Activated CD8-positive, alpha-beta memory T cell treated with anti-CD3 and anti-CD28 coated beads, Interleukin-2, amount 50 U/mL, for 4 hours (primary cell): ENCODE measurements at places on chromosomes 13 and 19.
A peak's percentile ranks its signal among the peaks of the same experiment; 100 is the strongest.

DNA sequence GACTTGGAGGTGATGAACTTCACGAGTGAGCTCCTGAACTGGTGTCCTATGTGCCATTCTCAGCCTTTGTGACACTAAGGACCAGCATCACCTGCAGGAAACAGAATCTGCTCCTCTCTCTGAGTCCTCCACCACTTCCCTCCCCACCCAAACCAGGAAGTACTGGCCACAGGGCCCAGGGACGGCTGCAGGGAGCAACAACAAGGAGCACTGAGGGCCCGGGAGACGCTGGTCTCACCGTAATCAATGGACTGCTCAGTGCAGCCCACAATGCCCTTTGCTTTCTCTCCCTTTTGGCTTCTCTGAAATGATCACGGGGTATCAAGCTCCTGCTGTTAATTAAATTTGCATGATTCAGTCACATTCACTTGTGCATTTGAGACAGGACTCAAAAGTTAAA is 18.6 kb downstream of the PEPD start:
- no peak for DNase-seq

- no peak for DNase-seq
These were observed 1.1 kb downstream of the COMP start for GRCh38 chr19:18789883-18790565.

GRCh38 chr13:107788464-107789165 is 426.7 kb downstream of the LIG4 start:
- no peak for DNase-seq

DNA sequence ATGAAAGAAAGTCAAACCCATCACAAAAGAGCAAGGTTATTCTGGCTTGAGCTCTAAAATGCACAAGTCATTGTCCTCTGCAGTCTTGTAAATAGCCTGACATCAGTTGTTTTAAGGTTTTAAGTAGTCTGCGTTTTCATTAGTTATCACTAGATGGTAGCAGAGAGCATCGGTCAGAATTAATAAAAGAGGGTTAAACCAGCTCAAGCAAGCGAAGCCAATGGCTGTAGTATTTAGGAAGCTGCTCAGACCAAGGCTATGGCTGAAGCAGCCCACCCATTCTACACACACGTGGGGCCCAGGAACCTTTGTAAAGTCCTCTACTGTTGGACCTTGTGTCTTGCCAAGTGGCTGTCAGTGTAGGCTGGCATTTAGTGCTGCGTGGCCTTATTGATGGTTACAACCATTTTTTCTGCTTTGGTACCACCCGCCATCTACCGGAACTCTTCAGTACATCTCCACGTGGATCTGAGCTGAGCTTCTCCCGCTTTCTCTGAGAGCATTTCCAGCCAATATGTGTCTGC is 13.3 kb upstream of the ZNF57 start:
- DNase-seq: no peak

GRCh38 chr19:4294389-4294788 is 7.8 kb downstream of the TMIGD2 start:
- no peak for DNase-seq

- DNase-seq: no peak
These were observed 61.7 kb downstream of the PDS5B start for GRCh38 chr13:32647926-32648325.

DNA sequence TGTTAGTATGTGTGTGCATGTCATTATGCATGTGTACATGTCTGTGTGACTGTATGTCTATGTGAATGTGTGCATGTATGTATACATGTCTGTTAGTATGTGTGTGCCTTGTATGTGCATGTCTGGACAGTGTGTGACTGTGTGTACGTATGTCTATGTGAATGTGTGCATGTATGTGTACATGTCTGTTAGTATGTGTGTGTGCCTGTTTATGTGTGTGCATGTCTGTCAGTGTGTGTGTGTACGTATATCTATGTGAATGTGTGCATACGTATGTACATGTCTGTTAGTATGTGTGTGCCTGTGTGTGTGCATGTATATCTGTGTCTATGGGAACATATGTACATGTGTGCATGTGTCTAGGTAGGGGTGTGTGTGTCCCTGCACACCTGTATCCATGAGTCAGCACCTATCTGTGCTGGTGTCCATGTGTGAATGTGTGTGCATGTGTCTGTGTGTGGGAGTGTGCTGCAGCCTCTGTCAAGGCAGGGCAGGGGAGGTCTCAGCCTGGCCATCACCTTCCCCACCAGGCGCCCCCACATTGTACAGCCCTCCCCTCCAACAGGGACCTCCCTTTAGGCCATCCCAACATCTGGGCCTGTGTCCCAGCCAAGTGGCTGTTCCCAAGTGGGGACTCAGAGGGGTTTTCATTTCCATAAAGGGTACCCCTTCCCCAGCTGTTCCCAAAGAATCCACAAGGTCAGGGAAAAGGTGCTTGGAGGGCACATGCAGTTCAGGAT is 4.4 kb downstream of the GAS6 start:
- no peak for DNase-seq

DNA sequence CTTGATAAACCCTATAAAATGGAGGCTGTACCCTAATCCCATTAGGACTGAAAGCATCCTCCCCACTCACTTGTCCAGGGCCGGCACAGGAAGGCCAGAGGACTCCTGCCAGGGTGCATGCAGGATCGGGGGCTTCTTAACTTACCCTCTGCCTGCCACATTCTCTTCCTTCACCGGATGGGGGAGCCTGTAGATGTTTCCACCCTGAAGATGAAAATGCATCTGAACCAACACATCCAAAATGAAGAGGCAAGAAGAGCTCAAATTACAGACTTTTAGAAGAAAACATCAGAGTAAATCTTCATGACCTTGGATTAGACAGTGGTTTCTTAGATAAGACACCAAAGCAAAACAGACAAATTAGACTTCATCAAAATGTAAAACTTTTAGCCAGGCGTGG is 25.9 kb upstream of the NAPA start:
- no peak for DNase-seq

DNA sequence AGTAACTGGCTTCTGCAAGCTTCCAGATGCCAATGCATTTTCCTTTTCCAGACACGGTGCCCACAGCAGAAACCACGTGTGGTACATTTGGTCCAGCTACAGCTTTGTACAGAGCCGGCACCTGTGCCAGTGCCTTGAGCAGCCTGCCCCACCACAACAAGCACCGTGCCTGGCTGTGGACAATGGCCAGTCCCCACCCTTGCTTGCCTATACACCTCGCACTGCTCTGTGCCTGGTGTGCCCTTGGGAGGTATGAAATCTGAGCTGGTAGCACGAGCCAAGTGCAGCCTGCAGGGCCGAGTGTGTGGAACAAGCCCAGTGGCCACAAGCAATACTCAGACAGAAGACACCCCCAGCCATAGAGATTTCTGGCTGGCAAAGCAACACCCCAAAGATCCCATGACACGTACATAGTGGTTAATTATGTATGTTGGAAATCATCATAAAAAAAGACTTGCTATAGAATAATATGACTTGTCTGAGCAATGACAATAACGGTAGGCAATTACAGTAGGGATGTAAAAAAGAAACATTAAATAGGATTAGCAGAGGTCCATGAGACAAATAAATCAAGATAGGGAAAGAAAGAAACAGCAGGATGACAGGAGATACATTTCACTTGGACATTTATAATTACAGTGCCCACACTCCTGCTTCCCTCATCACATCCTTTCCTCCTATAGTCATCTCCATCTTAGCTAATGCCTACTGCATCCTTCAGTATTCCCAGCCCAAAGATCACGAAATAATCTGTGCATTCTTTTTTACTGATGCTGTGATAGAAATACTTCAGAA is 1399.5 kb downstream of the PCDH9 start:
- DNase-seq: no peak

DNA sequence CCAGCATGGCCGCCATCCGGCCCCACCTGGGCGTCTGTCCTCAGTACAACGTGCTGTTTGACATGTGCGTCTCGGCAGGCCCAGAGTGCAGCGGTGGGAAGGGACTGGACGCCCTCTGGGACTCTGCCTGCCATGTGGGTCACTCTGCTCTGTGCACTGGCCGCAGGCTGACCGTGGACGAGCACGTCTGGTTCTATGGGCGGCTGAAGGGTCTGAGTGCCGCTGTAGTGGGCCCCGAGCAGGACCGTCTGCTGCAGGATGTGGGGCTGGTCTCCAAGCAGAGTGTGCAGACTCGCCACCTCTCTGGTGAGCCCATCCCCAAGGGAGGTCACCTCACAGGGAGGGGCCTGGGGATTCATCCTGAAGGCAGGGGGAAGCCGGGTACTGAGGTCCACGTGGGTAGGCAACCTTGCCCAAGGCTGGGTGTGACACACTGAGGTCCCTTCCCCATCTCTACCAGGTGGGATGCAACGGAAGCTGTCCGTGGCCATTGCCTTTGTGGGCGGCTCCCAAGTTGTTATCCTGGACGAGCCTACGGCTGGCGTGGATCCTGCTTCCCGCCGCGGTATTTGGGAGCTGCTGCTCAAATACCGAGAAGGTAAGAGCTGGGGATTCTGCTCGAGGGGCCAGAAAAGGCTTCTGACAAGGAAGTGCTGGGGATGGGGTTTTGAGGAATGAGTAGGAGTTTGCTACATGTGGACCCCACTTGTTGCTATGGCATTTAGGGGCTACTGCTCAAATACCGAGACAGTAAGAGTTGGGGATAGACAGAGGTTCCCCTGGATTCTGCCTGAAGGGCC is 11.3 kb downstream of the ABCA7 start:
- DNase-seq: no peak

DNA sequence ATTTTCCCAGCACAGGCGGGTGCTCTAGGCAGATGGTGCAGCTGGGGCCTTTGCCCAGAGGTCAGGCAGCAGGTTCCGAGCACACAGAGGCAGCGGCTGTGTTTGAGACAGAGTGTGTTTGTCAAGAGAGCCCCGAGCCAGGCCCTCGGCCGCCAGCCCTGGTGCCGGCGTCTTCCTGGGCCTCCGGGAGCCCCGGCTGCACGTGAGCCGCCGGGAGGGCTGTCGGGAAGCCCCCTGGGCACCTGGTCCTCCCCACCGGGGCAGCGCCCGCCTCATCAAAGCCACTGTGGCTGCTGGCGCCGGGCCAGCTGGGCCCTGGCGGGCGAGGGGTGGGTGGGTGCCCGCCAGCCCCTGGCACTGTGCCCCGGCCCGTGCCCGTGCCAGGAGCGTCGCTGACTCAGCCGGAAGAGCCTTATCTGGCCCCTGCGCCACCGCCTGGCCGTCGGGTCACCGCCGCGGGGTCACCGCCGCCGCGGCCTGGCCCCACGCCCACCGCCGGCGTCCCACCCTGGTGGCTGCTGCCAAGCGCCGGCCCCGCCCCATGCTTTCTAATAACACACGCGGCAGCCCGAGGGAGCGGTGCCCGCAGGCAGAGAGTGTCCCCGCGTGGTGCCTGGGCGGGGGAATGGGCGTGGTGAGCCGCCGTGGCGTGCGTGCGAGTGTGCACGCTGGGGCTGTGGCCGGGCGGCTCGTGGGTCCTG is 14.9 kb downstream of the ARID3A start:
- peak; percentile 67 for DNase-seq

GRCh38 chr19:10687518-10688288 is 13.5 kb upstream of the QTRT1 start:
- no peak for DNase-seq

- peak; percentile 9 for DNase-seq
These were observed 15.4 kb downstream of the CEBPG start for GRCh38 chr19:33388725-33389420.

DNA sequence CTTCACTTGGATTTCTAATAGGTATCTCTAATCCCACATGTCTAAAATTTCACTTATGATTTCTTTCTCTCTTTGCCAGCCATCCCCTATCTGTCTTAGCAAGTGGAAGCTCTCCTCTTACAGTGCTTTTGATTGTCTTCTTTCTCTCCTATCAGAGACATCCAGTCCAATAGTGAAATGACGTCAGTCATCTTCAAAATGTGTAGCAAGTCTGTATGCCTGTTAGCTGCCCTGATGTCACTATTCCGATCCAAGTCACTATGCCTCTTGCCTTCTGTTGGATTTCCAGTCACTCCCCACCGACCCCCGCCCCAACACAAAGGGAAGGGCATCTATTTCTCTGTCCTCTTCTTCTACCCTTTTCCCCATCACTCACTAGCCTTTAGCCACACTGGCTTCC is 96.4 kb downstream of the WASF3 start:
- DNase-seq: no peak

- no peak for DNase-seq
These were observed 7.3 kb downstream of the GPR183 start for GRCh38 chr13:99299920-99300341.

- no peak for DNase-seq
These were observed 26.3 kb downstream of the CNFN start for GRCh38 chr19:42363614-42364346.

- no peak for DNase-seq
These were observed 692 bp downstream of the ZNF234 start for GRCh38 chr19:44142059-44142433.

DNA sequence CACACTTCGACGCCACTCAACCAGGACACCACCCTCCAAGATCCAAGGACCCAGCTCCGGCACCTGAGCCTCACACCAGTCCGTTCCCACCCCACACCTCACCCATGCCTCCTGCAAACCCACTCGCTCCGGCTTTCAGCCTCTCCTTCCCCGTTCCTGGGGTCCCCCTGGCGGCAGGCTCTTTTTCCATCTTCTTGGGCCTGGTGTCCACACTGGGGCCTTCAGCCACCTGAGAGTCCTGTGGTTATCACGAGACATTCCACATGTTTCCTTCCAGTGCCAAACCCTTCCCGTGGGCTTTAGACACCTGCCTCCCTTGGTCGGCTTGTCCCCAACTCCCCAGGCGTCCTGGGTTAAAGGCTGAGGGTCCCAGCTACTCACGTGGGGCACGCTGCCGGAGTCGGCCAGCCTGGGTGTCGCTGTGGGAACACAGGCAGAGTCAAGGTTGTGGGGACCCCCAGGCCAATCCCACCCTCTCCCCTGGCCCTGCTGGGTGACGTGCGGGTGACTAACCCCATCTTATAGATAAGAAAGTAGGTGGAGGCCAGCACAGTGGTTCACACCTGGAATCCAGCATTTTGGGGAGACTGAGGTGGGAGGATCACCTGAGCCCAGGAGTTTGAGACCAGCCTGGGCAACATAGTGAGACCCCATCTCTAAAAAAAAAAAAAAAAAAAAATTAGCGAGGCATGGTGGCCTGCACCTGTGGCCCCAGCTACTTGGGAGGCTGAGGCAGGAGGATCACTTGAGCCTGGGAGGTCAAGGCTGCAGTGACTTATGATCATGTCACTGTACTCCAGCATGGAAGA is 1.9 kb downstream of the JSRP1 start:
- no peak for DNase-seq

GRCh38 chr19:28898249-28898648 is 314.7 kb downstream of the UQCRFS1 start:
- no peak for DNase-seq

DNA sequence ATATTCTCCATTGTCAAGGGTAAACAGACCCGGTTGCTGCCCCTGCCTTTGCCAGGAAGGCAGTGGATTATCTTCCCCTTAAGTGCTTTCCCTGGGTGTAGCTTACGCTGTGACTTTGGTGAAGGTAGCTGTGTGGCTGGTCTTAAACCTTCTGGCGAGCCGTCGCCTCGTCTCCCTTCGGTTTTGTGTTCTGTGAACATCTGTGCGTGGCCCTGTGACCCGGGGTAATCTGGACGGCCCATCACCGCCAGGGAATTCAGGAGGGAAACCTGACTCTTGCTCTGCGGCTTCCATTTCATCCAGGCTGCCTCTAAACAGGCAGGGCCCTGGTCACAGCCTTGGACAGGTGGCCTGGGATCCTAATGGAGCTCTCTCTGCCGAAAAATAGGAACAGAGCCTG is 78.7 kb downstream of the SHISA2 start:
- DNase-seq: no peak
